ENCODE measurements at places on chromosomes 1 and 21.

DNA sequence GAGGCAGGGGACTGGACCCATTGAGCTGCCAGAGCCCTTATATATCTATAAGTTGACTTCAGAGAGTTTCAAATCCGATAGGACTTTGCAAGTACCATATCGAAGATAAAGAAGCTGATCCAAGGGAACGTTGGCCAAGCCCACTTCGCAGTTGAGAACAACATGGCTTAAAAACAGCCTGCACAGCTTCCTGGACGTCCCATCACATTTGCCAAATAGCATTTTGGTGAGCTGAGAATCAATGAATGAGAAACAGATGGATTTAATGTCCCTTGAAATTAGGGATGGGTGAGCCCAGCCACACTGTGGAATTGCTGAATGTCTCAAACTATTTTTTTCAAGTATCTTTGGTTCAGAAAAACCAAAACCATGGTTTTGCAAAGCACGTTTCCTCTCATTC, 64.8 kb downstream of the KCNJ15 start:
- DNase-seq = no peak

DNA sequence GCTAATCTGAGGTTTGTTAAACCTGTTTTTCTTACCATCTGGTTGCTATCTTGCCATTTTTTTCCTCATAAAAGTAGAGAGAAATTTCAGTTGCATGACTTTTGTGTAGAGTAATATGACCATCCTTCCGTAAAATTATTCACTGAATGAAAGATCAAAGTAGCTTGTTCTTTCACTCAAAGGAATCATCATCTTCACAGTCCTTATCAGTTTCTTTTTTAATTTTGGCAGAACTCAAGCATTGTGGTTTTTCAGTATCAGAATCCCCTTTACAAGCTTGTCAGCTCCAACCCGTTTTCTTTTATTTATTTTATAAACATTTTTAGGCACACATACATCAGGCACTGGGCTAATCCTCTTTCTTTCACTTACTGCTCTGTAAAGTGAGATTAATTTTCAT, 91.7 kb downstream of the UBE2U start:
- DNase-seq = no peak

GRCh38 chr1:13784971-13785370, 85.0 kb downstream of the PRDM2 start:
- no peak for DNase-seq

DNA sequence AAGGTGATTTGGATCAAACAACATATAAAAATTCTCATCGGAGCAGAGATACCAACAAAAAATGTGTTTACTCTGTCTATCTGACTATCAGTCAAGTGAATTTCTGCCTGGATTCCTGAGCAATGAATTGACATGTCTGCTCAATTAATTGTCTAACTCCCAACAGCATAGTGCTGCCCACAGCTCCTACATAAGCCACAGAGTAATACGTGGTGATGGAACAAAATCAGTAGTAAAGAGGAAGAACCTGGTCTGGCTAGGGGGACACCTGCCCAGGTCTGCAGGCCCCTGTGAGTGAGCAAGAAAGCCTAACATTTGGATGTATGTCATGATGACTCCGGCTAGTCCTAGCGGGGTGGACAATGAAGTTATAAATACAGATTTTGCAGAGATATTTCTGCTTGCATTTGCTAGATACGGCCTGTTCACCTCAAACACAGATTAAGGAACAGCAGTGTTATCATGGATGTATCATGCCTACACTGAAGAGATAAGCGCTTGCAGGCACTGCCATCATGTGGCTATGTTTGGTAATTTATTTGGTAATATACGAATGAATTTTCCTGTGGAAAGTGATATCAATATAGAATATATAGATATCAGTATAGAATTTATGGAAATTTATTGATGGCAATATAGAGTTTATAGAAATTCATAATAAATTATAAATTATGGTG, 69.6 kb upstream of the LRRC8B start:
- DNase-seq = peak; percentile 17

DNA sequence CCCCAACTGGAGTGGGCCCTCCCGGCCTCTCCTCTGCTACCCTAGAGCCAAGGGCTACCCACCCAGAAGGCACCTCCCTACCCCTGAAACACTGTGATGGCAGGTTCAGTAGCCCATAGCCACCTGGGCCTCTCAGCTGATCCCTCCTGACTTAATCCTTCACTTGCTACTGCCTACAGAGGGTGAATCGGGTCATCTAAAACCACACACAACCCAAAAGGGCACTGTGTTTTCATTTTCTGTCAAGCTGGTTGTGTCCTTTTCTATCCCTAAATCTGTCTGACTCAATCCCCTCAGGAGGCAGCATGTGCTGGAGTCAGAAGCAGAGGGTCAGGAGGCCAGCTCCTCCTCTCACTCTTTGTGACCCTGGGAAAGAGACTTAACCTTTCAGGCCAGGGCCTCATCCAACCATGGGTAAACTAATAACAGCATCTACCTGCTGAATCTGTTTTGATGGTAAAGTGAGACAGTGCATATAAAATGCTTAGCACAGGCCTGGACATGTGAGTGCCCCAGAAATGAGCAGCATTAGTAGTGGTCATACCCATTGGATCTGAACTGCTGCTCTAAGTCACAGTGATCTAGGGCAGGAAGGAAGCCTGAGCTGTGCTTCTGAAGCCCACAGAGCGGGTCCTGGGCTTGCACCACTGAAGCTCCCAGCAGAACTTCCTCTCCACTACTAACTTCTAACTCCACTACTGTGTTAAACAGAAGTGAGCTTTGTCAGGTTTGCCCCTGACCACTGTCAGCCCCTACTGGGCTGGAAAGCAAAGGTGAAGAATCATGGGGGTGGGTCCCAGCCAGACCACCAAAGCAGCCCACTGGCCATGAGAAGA, 11.0 kb downstream of the PMVK start:
- DNase-seq = no peak

DNA sequence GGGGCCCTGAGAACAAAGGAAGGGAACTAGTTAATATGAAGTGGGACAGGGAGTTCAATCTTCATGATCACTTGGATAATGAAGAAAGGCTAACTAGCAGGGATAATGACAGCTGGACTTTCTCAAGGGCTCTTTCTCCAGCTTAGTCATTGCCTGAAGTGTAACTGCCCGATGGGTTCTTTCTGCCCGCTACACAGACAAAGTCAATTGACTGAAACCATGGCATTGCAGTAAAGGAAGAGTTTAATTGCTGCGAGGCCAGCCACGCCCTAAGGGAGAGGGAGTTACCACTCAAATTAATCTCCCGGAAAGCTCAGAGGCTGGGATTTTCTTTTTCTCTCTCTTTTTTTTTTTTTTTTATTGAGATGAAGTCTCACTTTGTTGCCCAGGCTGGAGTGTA, 16.6 kb upstream of the SLC2A5 start:
- peak; percentile 90 for DNase-seq

- DNase-seq = no peak
Observed at GRCh38 chr21:39326607-39327307, 13.3 kb upstream of the BRWD1 start.

DNA sequence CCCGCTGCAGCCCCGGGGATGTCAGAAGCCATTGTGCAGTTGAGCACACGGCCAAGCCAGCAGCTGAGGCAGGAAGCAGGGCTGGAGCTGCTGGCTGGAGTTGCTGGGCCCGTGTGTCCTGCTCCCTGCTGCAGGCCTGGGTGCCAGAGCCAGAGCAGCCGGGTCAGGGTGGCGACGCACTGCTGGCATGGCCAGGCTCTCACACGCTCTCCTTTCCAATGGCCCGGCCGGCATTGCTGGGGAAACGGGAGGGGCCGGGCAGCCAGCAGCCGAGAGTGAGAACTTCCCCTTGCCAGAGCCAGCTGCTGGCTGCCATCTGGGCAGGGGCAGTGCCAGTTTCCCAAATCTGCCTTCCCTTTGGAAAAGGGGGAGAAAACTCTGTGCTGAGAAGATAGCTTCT, 82.4 kb upstream of the PROX1 start:
- no peak for DNase-seq

GRCh38 chr1:181057079-181057478, 23.3 kb downstream of the MR1 start:
- no peak for DNase-seq

GRCh38 chr1:24252185-24252780, 65.2 kb upstream of the IFNLR1 start:
- DNase-seq = peak; percentile 55

DNA sequence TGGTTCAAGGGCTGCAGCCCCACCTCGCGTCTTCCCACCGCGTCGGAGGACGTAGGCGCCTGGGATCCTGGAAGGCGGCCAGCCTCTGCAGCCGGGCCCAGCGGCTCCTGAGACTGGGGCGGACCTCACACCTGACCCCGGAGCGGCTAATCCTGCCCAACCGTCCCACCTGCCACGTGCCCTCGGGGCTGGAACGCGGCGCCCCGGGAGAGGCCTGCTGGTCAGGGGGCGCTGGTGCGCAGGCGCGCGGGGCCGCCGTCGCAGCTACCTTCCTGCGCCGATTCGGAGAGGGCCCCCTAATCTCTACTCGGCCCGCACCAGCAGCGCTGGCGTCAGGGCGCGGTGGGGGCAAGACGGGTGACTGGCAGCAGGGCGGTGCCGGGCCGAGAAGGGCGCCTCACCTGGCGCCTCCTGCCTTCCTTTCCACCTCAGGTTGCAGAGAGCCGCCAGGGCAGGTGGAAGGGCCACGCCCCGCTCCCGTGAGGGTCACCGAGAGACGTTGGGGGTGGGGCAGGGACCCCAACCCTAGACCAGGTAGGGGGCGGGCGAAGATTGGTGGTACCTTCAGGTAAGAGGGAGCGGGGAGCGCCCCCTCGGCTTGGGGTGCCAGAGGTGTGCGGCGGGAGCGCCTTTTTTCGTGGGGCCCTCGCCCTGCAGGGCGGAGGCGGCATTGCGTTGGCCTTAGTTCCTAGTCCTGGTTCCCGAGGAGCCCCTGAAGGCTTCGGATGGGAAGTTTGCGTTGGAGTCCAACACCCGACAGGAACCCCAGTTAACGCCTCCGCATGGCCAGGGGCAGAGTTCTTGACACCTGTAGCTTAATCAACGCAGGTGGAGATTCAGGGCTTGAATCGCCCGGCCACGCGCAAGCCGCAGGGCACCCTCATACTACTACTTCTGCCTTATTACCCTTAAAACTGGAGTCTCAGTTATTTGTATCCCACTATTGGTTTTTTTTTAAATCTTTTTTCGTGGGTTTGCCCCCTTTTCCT, at the start of gene TDRD5:
TDRD5 (plus strand) TSS at position 241 of the 989 bp plus-strand sequence. CDS start 784 bp downstream, outside the sequence.
- peak; percentile 7 for DNase-seq

GRCh38 chr1:162389021-162389818, 7.7 kb downstream of the C1orf226 start:
- no peak for DNase-seq

DNA sequence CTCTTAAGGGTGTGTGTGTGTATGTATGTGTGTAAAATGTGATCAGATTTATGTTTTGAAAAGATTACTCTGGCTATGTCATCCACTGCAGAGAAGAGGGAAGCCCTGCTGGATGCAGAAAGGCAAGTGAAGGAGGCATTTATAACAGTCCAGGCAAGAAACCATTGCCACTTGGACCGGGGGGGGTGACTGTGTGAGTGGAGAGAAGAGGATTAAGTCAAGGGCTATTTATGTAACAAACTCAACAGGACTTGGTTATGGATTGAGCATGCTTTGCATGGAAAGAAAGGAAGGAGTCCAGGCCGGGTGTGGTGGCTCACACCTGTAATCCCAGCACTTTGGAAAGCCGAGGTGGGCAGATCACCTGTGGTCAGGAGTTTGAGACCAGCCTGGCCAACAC, 143.0 kb downstream of the URB2 start:
- peak; percentile 70 for DNase-seq

DNA sequence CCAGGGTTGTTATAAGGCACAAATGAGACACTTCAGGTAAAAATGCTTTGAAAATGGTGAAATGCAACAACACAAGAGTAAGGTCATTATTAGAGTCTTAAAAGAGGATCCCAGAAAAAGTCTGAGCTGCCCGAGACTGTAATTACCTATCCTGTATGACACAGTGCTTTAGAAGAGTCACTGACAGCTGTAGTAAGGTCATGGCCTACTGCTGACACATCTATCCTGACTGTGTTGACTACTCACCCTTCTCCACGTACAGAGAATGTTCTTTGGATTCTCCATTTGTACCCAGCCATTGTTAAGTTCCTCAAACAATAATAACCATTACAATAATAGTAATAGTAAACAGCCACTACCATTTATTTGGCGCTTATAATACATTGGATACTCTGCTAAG, 104.4 kb downstream of the CACHD1 start:
- no peak for DNase-seq

DNA sequence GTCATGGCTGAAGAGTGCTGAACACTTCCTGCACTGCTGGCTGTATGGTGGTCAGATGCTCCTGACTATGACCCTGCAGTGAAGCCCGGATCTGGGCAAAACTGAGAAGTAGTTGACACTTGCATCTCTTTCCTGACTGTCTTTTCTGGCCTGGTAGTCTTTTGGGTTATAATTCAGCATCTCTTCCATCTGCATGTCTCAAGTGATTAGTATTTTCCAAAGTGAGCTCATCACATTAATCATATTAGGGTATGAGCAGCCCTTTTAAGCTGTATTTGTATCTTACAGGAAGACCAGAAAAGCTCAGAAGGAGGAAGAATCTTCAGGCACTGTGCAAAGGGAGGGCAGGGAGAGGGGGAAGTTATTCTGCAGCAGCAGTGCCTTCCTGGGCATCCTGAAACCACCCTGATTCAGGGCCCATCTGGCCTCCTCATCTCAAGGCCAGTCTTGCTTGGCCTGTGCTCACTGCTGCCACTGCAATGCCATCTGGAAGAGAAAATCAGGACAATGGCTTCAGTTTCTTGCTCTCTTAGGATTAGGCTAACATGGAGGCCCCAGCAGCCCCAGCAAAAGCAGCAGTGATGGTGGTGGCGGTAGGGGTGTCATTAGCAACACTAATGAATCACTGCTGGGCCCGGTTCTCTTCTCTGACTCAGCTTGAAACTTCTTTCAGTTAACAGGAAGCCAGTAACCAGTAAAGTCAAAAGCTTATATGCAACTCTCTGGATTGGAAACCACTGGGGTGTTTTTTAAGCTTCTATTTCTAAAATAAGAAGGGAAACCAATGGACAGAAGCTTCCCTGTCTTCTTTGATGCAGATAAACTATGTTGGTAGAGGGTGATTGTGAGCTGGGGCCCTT, 63.3 kb upstream of the WDR26 start:
- no peak for DNase-seq

DNA sequence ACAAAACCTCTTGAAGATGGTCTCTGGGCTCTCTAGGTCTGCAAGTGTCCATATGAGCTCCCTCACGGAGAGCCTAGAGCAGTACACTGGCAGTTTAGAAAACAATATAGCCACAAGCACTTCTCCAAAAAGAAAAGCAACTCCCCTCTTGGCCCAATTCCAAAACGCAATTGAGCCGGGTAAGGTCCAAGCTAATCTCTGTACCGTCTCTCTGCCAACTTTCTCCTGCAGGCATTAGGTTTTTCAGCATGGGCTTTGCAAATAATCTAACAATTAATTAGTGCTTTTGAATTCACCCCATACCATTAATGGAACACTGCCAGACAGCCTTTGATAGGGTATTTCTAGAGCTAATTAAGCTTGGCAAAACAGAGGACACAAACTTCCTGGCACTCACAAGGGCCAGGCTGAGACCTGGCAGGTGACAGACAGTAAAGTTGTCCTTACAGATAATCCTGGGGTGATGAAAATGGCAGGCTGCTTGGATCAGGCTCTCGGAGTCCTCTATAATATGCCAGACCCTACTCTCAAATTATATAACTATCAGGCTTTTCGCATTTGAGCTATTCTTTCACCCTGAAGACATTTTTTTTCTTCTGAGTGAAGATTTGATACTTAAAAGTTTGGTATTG, 39.8 kb downstream of the TGFBR3 start:
- DNase-seq = peak; percentile 88

- DNase-seq = no peak
Observed at GRCh38 chr1:19771350-19771749, 28.4 kb downstream of the TMCO4 start.
